B cell (primary cell): ENCODE measurements at places on chromosomes 3 and 15. TPM values are rescaled to one million over a fixed set of nuclear protein-coding genes. Genes with fewer than 3 reads are reported as not detected.
A peak's percentile ranks its signal among the peaks of the same experiment; 100 is the strongest.

Gene ANKRD63
- polyA plus RNA-seq = not detected in 2 replicates

Gene TMEM40
- 0.33 and 31.0 TPM in 2 replicates for polyA plus RNA-seq

Gene DNAH12
- 0.09 TPM in 1 of 2 replicates, not detected in the other for polyA plus RNA-seq

GRCh38 chr3:19891740-19892139 is 42.3 kb downstream of the EFHB start:
- H3K4me1 ChIP-seq = no peaks in the 10 kb centered on the region
- no peaks in the 10 kb centered on the region for H3K27me3 ChIP-seq

Gene ITIH3
- not detected in 2 replicates for polyA plus RNA-seq

Gene OSBPL10
- 70.4 and 88.5 TPM in 2 replicates for polyA plus RNA-seq

DNA sequence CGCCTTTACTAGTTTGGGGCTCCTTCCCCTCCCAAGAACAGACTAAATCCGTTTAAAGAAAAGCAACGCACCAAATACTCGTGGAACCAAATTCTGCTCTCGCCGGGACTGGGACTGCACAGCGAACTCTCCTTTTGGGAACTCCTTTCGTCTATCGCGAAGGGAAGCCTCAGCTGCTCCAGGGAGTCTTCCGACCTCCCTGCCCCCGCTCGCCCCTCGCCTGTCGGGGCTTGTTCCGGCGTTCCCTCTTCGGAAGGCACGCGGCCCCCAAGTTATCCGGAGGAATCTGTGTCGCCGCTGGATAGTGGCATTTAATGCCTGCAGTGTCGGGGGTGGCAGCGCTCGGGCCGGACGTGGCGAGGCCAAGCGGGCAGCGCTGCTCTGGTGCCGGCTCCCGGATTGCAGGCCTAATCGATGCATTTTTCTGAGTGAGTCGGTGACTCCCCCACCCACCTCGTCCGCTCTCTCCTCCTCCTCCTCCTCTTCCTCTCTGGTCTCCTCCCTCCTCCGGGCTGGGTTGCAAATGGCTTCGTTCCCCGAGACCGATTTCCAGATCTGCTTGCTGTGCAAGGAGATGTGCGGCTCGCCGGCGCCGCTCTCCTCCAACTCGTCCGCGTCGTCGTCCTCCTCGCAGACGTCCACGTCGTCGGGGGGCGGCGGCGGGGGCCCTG is at the start of gene TRIM71:
TRIM71 (plus strand) TSS at position 440 of the 671 bp plus-strand sequence; CDS start at position 524, 84 bp downstream.
- H3K4me3 ChIP-seq = peak within 1 kb of the TSS; percentile 28
- no peaks in the 10 kb centered on the region for H3K27me3 ChIP-seq
- peaks cover 14% of the 10 kb centered on the region for H3K4me1 ChIP-seq
- no peak within 1 kb of the TSS for H3K27ac ChIP-seq

Gene COLQ
- 2.5 TPM in 2 replicates for polyA plus RNA-seq

Gene MST1R
- 0.92 and 1.7 TPM in 2 replicates for polyA plus RNA-seq

DNA sequence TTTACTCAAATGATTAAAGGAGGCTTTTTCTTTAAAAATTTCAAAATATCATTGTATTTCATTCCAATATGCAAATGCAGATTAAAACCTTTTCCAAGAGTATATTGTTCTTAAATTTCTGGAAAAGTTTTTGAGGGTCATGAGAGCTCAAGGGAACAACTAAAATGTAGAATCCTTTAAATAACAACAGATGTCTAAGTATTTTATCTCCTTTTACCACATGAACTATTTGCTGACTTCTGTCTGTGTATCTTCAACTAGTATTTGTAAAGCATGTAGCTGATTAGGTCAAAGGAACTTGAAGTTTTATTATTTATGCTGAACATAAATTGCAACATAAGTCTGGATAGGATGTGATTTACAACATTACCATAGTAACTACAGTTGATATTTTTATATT is 402.6 kb downstream of the CNTN6 start:
- H3K36me3 ChIP-seq = no peaks in the 10 kb centered on the region
- H3K4me1 ChIP-seq = no peaks in the 10 kb centered on the region
- DNase-seq = no peak
- H3K27me3 ChIP-seq = no peaks in the 10 kb centered on the region

Gene FBXO40
- not detected in 2 replicates for polyA plus RNA-seq

GRCh38 chr3:162274070-162274469 is 777.5 kb downstream of the OTOL1 start:
- no peaks in the 10 kb centered on the region for H3K36me3 ChIP-seq
- H3K27ac ChIP-seq = no peak overlapping the region
- no peak overlapping the region for H3K4me3 ChIP-seq
- no peak for DNase-seq

Gene AHSG
- polyA plus RNA-seq = not detected in 2 replicates

DNA sequence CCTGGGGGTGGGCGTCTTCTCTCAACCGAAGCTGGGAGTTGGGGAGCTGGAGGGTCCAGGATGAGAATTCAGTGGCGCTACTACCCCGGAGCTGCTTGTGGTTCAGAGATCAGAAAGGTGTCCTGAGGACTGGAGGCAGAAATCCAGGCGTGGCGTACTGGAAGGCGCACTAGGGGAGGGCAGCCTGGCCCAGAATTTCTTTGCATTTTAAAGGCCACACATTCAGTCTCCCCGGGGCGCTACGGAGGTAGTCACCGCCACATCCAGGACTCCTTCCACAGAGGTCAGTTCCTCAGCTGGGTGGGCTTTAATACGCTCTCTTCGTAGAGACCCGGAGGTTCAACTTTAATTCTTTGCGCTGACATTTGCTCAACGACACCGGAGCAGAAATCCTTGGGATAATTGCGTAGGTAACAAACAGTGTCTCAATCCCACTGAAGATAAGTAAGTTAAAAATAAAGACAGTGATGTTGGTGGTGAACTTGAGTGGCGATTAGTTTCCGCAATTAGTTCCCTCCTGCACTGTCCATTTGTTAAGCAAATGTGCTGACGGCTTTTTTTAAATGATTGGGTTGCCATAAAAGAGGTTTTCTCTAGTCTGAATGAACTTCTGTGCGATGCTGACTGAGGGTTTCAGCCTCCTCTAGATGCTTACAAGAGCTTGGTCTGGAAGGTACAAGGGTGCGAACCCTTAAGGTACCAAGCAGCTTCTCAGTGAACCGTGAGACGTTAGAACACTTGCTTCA is 535 bp downstream of the MCTP2 start:
- H3K4me3 ChIP-seq = peak overlapping the region; percentile 70
- H3K27me3 ChIP-seq = no peaks in the 10 kb centered on the region

DNA sequence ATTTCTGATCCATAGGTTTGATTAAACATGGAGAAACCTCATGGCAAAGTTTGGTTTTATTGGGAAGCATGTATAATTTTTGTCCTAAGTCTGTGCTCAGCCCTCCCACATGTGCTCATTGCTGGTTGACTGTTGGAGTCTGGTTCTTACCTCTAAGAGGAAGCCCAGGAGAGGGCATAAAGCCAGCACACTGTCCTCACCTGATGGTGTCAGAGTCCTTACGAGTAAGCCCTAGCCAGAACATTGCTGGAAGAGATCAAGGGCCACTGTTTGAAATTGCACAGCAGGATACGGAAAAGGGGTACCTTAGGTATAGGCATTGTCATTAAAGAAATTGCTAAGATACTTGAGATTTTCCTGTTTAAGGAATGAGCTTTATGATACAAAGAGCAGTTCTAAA is 21.3 kb downstream of the MLH1 start:
- no peaks in the 10 kb centered on the region for H3K27me3 ChIP-seq
- peaks cover 69% of the 10 kb centered on the region for H3K36me3 ChIP-seq
- no peak for DNase-seq
- H3K27ac ChIP-seq = no peak overlapping the region
- no peak overlapping the region for H3K4me3 ChIP-seq

DNA sequence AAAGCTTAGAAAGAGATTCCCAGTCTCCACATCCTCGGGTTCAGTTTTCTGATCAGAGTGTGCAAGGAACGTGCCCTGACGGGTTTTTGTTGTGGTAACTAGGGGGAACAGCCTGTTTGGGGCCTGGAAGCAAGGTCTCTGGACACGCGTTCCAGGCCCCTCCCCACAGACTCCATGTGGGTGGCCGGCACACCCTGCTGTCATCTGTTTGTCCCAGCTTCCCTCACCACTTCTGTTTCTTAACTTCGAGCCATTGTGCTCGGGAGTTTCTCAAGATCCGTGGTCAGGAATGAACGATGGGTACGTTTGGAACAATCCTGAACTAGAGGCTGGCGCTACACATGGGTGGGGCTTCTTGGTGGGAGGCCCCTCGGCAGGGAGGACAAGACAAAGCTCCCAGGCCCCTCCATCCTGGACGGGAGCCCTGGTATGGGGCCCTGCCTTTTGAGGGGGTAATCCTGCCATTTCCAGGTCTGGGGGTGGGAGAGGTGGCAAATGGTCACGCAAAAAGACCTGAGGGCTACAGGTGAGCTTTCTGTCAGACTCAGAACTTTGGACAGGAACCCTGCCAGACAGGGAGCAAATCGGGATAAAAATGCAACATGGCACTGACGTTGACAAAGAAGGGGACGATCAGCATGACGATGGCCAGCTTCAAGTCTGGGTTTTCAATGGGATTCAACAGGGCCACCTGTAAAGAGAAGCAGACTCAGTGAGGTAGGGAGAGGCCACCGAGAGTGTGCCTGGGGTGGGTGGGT is 8.5 kb upstream of the MUSTN1 start:
- no peak overlapping the region for H3K27ac ChIP-seq
- no peak overlapping the region for H3K4me3 ChIP-seq
- peaks cover 35% of the 10 kb centered on the region for H3K36me3 ChIP-seq

DNA sequence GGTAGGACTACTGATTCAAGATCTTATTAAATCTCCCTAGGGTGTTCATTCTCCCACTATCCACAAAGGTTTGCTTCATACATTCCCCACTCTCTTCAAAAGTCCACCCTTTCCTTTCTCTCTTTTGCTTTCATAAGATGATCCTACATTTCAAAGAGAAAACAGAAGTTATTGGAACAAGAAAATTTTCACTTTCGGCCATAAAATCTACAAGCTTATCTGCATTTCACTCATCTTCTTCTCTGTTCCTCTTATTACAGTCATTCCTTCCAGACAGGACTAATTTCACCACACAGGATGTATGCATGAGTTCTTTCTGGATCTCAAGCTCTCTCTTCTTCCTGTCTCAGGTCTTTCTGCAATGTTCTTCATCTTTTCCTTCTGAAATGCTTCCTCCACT is 238.7 kb downstream of the ISL2 start:
- peak overlapping the region; percentile 14 for H3K27ac ChIP-seq
- peak; percentile 17 for DNase-seq
- H3K36me3 ChIP-seq = peaks cover 2% of the 10 kb centered on the region
- H3K4me3 ChIP-seq = no peak overlapping the region
- no peaks in the 10 kb centered on the region for H3K27me3 ChIP-seq
- H3K4me1 ChIP-seq = peaks cover 13% of the 10 kb centered on the region

DNA sequence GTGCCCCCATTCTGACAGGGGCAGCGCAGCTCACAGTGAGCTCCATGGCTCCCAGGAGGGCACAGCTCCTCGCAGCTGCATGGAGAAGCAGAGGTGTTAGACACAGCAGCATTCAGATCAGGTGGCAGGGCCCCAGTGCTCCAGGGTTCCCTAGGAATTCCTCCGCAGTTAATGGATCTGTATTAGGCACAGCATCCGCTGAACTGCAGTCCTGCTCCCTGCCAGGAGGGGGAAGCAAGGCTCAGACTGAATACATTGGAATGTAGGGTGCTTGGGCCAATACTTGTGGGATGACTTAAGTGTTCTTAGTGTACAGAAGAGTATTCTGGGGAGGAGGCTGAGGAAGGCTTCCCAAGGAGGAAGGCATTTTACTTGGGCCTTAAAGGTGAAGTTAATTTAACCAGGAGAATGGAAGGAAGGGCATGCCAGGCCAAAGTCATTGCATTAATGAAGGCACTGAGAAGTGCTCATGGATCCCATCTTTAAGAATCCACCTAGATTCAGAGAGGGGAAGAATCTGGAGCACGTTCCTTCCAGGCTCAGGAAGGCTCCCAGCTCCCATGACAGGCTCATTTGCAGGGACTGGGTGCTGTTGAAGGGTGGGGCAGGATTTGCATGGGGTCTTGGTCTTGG is 111.6 kb downstream of the RAB11A start:
- no peaks in the 10 kb centered on the region for H3K36me3 ChIP-seq
- peaks cover 6% of the 10 kb centered on the region for H3K4me1 ChIP-seq
- H3K27me3 ChIP-seq = no peaks in the 10 kb centered on the region
- peak; percentile 21 for DNase-seq
- no peak overlapping the region for H3K4me3 ChIP-seq

DNA sequence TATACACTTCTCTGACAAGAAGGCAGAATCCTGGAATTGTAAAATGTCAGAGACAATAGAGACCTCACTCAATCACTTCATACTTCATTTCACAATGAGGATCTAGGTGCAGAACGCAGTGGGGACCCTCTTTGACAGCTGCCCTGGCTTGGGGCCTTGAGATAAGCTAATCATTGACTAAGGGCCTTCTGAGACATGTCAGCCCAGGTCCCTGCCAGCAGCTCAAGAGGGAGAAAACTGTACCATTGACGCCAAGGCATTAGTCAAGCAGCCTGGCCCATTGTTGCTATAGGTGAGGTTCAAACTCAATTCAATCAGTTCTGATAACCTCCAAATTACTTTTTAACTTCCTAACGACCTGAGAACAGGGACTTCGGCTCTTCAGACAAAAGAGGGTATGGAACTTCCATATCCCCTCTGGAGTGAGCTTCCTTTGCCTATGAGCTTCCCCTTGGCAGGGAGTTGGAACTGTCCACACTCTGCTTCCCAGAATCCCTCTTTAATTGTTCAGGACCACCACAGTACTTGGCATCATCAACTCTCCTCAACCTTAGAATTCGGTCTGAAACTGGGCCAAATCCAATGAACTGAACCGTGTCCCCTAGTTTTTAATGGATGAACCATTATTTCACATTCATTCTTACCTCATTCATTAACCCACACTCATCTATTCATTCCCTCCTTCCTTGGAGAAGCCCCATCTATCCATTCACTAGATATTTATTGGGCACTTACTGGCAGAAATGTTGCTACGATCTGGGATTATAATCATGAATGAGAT is 1.5 kb upstream of the CYP8B1 start:
- no peaks in the 10 kb centered on the region for H3K27me3 ChIP-seq
- peaks cover 10% of the 10 kb centered on the region for H3K4me1 ChIP-seq
- no peak for DNase-seq
- no peaks in the 10 kb centered on the region for H3K36me3 ChIP-seq
- no peak overlapping the region for H3K27ac ChIP-seq
- no peak overlapping the region for H3K4me3 ChIP-seq

DNA sequence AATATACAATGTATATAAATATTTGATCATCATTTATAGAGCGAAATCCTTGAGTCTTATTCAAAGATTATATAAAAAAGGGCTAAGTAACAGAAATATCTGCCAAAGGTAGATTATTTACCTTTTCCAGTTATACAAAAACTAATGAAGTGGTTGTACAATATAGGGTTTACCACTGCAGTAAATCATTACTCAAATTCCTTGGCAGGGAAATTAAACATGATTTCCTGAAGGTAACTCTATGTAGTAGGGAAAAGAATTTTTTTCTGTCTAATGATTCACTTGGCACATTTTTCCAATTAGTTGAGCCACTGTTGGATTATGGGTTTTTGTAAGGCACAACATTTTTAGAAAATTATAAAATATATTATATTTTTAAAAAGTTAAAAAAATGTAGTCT is 129.6 kb downstream of the NR2F2 start:
- H3K27ac ChIP-seq = no peak overlapping the region
- H3K4me3 ChIP-seq = no peak overlapping the region
- H3K36me3 ChIP-seq = no peaks in the 10 kb centered on the region
- H3K27me3 ChIP-seq = no peaks in the 10 kb centered on the region
